ENCODE measurements at places on chromosomes 12 and 14.

- no peak for DNase-seq
Measured at GRCh38 chr14:56413721-56414120, 165.9 kb upstream of the TMEM260 start.

DNA sequence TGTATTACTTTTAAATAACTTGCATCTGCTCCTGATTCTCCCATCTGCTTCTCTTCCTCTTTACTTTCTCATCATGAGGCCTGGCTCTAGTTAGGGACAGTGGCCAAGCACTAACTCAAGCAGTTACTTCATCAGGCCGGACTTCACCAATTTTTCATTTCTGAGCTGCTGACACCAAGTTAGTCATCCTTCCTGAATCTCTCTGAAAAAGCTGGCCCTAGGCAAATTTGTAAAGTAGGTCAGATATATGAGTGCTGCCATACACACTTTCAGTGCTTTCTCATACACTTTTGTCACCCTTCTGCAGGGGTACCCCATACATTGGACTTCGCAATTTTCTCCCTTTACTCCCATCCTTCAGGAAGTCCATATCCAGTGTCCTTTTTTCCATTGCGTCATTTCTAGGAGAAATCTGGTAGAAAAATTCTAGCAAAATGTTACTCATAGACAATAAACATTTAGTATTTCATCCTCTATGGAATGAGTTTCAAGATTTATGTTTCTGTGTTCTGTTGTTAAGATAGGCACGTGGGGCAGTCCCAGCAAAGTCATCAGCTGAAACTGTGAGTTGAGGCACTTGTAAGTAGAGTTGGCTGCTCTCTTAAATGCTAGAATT is 276.8 kb upstream of the TMPO start:
- no peak for DNase-seq

DNA sequence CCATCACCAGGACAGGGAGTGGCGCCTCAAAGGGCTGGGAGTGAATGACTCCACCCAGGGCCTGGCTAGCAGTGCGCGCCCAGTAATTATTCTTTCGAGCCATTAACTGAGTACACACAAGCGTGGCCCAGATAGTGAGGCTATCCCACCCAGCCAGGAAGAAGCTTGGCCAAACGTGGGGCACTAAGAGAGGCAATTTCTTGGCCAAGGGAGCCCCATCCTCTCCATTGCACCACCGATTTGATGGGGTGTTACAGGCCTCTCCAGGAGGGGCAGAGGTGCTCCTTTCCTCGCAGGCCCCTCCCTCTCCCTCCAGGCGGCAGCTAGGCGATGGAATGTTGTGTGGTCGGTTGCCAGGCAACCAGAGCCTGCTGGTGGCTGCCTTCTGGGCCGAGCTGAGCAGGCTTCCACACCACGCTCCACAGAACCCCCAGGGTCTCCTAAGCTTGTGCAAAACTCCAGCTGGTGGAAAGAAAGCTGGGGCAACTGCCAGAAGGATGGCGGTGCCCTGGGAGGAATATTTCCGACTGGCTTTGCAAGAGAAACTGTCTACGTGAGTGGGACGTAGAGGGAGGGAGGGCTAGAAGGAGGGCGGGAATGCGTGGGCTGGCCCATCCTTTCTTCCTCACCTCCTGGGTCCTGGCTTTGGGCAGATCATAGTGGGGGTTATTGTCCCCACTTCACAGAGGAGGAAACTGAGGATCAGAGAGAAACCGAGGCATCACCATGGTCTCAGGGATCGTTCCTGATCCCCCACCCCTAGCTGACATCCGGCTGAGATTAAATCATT is at the start of gene CFAP73:
TSS of gene CFAP73 (plus strand) at position 364 of the 790 bp plus-strand sequence. CDS start at position 498, 134 bp downstream.
- DNase-seq: peak; percentile 75

DNA sequence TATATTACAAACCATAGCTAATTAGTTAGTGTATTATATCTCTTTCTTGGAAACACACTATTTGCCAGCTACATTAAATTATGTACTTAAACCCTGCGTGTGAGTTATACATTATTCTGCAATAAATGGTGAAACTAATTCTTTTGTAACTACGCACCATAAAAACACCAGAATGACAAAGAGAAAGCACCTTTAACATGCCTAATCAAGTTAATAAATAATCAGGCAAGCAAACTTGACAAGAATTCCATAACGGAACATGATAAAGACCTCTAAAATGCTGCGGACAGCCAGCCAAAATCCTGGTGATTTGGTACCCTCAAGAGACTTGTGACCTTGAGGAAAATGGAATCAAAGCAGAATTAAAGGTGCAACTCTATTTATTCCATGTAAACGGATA is 375.3 kb upstream of the KITLG start:
- no peak for DNase-seq

DNA sequence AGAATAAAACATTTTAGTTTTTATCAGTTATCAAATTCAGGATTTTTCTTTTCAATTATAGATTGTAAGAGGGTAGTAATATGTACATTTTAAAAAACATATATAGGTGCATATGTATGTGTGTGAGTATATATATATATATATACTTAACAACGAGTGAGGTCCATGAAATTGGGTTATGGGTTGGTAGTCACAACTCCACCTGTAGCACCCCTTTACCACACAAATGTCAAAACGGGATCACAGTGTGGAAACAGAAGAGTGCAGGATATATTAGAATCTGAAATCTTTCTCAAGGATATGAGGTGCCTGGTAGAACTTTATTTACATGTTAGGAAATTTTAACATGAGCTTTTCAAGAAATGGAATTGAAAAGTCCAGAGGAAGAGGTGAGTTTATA is 31.3 kb downstream of the MIA2 start:
- DNase-seq: no peak

- DNase-seq: no peak
Measured at GRCh38 chr12:27291862-27292261, 40.8 kb upstream of the BMAL2 start.

DNA sequence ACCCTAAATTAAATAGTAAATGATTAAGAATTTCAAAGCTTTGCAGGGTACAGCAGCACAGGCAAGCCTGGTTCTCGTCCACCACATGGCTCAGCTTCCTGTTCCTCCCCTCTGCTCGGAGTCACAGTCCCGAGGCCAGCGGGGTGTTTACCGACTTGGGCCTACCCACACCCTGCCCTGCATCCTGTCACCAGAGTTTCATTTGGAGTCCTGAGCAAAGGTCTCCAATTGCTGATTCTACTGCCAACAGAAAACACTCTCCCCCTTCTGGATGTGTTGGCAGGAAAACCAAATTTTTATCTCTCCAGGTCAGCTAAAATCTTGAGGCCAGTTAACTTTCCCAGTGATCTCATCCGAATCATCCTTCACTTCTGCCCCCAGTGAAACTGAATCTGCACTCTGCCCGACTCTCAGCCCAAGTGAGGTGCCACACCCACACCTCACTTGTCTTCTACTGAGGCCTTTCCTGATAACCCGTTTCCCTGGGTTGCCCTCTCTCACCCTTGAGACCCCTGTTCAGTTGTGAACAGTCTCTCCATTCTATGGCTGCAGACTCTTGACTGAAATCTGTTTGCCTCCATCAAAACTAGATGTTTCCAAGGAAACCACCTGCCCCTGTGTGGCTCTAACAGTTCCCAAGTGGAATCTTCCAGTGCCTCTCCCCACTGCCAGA is 71.2 kb downstream of the VCPKMT start:
- peak; percentile 89 for DNase-seq

GRCh38 chr14:64646103-64646502 is 58.1 kb upstream of the PLEKHG3 start:
- no peak for DNase-seq

GRCh38 chr12:113287146-113287898 is 47.6 kb downstream of the SLC8B1 start:
- DNase-seq: no peak

DNA sequence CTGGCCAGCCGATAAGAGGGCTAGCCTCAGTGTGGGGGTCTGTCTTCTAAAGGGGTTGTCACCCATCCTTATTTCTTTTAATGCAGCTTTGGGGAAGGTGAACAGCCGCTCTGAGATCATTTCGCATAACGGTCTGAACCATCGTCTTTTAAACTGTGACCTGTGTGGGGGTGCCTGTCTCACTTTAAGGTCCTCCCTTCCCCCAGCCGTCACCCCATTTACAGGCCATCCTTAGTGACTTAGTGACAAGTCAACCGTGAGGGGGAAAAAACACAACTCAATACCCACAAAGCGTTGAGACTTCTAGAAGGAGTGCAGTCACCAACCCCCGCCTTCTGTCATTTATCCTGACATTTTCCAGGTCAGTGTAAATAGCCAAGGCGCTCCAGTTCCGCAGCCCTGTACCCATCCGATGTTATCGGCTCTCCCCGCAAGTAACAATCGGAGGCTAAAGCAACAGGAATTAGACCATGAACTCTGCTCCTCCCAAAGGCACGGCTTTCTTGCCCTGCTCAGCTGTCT is 505 bp upstream of the DENND5B start:
- DNase-seq: no peak

- DNase-seq: no peak
Measured at GRCh38 chr12:91346827-91347226, 164.2 kb upstream of the DCN start.

All from PC-9 (cell line).